ENCODE measurements at places on chromosomes 6 and 20.

- DNase-seq: no peak
Observed at GRCh38 chr6:124475176-124475575, 487.1 kb upstream of the RNF217 start.

DNA sequence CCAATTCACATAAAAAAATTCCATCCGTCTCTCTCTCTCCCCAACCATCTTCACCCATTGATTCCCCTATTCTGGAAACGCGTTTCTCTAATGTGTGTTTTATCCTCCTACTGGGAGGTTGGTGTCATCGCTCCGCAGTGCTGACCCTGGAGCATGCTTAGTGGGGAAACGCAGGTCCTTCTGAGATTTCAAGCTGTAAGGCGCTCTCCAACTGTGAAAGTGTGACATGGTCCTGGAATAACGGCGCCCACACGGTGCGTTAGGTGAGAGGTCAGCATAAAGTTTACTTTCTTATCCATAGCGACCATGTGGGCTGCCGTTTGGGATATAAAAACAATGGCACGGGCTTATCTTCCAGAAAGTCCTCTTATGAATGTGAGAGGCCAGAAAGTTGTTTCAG, 123.9 kb downstream of the WDR27 start:
- DNase-seq: no peak

DNA sequence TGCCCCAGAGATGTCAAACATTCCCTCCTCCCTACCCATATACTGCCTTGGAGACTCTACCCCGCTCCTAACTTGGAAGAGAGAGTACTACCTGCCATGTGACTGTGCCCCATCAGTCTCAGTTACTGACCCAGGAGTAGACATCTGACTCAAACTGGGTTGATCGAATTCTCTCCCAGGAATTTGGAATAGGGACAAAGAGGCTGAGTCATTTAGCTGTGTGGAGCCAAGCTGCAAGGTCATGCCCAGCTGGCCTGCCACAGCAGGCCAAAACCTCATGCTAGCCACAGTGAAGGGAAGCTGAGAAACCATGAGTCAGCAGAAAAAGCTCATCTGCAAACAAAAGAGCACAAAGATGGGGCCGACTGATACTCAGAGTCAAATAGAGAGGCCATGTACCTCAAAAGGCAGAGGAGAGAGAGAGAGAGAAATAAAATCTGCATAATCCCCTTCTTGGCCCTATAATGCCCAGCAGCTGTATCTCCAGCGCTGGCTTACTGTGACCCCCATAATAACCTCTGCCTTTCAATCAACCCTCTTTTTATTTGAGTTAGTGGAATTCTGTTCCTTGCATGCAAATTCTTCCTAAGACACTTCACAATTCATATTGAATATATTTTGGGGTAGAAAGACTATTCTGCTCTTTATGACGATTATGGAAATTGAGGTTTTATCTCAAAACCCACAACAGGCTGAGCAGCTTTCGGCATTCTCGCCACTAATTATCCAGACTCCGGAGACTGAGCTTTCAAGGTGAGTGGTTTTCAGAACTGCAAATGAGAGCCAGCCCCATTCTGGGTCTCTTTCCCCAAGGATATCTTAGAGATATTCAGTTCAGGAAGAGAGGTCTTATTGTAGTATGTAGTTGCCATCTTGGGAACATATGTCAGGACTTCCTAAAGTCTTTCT, 21.4 kb upstream of the AKIRIN2 start:
- DNase-seq: no peak

DNA sequence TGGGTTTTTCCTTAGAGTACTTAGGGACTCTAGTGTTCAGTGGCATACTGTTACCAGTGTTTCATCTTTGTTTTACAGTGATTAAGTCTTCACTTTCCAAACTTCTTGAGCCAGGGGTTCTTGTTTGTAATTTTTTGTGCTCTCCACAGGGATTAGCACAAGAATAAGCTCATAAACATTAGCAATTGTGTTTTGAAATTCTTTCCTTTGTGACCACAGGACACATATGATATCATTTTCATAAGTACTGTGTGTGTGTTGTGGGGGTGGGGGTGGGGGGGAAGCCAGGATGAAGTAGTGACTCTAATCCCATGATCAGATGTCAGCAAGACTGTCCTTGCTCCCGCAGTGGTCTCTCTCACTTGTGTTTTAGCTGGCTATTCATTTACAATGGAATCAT, 101.5 kb upstream of the SCP2D1 start:
- DNase-seq: no peak

DNA sequence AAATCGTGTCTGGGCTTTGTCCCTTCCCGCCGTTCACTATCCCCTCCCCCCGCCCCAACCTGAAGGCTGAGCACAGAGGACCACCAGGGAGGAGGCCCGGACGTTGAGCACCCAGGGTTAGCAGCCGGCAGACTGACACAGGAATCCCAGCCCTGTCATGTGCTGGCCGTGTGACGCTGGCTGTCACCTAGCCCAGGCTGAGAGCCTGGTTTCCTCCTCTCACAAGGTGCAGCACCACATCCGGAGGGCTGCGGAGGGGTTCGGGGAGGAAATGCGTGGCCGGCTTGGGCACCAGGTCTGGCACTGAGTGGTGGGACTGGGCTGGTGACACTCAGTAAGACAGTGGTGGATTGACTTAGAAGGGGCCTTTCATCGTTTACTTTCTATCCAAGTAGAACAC, 4.6 kb upstream of the LSM14B start:
- DNase-seq: no peak

DNA sequence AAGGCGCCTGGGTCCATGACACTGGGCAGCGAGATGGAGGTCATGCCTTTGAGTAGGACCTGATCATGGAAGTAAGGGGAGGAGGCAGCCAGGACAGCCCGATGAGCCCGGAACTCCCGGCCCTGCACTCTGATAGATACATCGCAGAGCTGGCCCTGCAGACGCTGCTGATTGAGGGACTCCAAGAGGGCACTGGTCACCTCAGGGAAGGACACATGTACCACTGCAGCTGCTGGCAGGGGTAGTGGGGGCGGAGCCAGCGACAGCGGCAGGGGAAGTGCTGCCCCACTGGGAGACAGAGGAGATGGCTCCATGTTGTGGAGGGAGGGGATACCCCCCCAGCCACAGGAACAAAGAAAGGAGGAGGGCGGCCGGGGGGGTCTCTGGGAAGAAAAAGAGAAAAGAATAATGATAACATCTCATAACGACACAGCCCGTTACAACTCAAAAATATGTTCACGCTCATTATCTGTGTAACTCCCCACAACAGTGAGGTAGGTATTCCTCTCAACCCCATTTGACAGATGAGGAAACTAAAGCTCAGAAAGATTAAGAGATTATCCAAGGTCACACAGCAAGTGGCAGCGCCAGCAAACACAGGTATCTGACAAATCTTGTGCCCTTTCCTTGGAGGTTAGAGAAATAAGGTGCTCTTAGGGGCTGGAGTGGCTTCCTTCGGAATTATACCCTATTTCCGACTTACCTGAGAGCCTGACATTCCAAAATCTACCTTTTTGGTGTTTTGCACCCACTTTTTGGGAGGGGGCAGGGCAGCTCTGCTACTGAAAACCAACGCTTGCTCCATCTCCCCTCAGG, 733 bp downstream of the ZBTB22 start:
- DNase-seq: no peak

DNA sequence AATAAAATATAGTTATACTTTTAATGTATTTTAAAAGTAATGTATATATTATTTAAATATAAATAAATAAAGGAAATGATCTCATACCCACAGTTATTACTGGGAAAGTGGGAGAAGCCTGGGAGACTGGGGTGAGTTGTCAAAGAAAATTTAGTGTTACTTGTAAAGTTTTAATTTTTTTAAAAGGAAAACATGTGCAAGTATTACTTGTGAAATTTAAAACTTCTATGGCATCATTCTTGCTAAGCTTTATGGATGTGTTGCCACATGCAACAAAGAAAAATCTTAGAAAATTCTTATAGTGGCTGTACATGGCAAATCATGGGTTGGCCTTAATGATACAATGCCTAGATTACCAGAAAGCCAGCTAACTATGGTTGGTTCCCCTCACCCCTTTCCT, 194.0 kb upstream of the KCNK16 start:
- no peak for DNase-seq

DNA sequence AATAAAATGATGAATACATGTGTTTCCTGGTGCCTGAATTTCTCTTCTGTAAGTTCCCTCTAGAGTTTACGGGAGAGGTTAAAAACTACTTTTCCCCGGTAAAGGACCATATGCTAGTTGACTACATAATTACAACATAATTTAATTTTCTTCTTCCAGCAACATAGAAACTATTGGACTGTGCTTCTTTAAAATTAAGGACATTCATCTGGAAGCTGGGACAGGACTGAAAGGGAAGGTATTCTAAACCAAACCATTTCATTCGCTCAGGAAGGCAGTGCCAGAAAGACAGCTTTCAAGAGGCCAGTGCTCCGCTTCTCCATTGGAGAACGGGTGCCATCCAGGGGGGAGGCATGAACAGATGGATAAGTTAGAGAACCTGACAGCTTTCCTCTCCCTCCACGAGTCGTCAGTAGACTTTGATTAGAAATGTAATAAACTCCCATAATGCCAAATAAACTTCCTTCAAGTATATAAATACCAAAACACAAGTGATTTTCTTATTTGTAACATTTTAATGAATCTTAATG, 458.0 kb upstream of the SOX4 start:
- no peak for DNase-seq

DNA sequence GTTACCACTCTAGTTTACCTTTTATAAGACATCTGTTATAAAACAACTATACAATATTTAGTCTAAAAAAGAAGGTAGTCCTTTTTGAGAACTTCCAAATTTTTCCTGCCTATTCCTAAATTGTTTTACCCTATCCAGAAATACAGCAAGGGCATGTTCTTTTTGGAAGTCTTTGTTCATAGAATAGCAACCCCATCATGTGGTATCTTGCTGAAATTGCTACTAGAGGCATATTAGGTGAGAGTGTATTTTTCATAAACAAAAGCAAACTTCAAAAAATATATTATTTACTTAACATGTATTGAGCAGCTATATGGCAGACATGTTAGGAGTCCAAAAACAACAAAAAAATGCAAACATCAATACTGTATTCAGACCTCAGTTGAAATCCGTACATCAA, 371.8 kb upstream of the NRSN1 start:
- DNase-seq: no peak

DNA sequence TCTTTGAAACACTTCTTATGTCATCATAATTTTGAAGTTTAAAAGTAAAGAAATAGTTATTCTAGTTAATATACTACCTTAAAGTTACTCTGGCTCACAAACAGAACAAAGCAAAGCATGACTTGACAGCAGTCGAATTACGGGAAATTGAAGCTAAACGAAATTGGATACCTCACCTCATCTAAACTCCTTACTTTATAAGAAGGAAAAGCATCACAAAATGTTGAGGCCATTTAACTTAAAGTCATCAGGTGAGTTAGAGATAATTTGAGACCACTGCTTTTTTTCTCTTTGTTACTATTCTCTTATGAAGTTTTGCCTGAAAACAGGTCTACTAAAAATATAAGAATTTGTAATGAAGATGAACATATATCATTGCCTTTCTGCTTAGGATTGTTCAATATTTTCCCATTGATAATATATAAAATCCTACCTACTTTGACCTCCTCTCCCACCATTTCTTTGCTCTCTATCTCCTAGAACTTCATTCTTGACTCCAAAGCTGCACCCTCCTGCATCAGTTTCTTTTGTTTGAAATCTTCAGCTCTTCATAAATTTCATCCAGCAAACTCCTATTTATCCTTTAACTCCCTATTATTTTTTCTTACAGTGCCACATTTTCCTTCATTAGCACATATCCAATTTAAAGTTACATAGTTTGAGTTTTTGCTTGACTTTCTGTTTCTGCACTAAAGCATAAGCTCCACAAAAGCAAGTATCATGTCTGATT, 510.7 kb upstream of the ZNF337 start:
- no peak for DNase-seq

DNA sequence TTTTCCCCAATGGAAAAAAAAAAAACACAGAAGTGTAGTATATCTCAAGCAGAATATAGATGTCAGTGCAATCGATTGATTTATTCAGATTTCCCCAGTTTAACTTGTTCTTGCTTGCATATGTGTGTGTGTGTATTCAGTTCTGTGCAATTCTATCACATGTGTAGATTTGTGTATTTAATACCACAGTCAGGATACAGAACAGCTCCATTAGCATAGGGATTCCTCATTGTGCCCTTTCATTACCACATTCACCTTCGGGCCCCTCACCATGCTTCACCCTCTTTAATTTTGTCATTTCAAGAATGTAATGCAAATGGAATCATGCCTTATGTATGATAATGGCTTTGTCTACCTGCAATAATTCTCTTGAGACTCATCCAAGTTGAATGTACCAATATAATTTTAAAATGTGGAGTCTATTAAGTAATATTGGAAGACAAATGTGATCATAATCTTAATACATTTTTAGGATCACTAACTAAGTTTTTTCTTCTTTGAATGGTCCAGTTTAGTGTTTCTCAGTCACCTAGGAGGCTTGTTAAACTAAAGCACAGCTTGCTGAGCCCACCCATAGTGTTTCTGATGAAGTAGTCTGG, 187.9 kb downstream of the TENT5A start:
- no peak for DNase-seq

DNA sequence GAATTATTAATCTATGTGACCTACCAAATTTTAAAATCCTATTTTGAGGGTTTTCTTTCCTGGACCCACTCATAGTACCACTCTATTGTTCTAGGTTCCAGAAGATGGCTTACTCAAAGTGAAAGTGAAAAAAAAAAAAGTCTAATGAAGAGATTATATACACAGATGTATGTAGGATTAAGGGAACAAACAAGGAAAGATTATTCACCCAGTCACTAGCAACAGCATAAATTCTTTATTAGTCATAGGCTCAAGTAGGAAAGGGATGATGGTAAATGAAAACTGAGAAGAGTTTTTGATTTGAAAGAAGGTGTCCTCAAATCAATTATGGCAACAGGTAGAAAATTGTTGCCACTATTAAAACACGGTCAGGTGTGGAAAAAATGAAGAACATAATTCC, 923.7 kb downstream of the TBC1D32 start:
- no peak for DNase-seq

DNA sequence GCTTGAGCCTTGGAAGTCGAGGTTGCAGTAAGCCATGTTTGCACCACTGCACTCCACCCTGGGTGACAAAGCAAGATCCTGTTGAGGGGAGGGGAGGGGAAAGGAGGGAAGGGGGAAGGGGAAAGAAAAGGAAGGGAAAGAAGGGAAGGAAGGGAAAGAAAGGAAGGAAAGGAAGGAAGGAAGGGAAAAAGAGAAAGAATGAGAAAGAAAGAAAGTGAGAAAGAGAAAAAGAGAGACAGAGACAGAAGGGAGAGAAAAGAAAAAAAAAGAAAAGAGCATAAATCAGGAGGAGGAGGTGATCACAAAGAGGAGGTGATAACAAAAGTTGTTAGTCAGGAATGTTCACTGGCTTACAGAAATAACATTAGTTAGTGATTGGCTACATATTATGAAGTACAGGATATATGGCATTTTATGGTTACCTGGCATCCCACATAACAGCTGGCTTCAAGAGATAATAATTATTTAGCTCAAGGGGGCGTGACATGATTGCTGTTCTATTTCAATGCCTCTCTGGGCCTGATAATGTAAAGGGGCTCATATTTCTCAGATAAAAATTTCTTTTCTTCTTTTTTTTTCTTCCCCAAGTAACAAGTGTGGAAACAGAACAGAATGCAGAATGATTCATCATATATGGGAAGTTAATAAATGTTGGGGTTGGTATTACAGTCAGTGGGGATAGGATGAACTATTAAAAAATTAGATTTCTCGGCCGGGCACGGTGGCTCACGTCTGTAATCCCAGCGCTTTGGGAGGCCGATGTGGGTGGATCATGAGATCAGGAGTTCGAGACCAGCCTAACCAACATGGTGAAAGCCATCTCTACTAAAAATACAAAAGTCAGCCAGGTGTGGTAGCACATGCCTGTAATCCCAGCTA, 27.1 kb downstream of the SAMHD1 start:
- no peak for DNase-seq

- no peak for DNase-seq
Observed at GRCh38 chr6:156658966-156659821, 118.0 kb upstream of the ARID1B start.
